Hematopoietic multipotent progenitor cell treated with erythropoietin and hydrocortisone succinate and interleukin-3 and kit ligand, for 8 days (in vitro differentiated cells): ENCODE measurements at places on chromosomes 4 and X.
A peak's percentile ranks its signal among the peaks of the same experiment; 100 is the strongest.

DNA sequence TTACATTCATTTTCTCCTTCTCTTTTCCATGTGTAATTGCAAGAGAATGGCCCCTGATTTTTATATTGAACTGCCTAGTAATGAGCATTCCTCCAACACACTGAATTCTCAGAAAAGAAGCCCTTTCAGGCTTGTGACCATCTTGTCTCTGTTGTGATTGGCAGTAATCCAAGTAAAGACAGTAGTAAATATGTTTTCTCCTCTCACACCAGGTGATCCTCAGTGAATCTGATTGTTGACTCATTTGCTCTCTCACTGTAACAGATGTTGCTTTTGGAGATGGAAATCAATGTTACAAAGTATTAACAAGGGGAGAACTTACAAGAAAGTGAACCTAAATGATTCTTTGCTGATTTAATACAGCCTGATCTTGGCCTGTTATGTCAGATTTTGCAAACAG lies 271.0 kb downstream of the AFF2 start:
- no peak for DNase-seq

DNA sequence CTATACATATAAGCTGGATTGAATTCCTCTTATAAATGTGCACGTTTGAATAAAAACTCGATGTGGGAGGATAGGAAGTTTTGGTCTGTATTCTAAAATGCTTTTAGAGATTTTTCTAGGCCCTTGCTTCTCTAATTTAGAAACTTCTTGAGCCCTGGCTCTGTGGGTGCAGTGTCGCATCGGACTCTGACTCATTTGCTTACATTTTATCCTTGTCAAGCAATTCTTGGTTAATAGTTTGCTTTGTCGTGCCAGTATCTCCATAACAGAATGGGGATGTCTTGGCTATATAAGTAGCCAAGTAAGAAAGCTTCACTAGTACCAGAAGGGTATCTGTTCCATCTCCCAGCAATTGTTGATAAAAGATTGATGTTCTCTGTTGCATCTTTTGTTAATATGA lies 10.7 kb downstream of the SGMS2 start:
- DNase-seq, result no peak

- no peak for DNase-seq
Observed at GRCh38 chr4:122744229-122744628, 11.7 kb downstream of the BBS12 start.

- no peak for DNase-seq
Observed at GRCh38 chr4:143019351-143019750, 165.4 kb upstream of the USP38 start.

DNA sequence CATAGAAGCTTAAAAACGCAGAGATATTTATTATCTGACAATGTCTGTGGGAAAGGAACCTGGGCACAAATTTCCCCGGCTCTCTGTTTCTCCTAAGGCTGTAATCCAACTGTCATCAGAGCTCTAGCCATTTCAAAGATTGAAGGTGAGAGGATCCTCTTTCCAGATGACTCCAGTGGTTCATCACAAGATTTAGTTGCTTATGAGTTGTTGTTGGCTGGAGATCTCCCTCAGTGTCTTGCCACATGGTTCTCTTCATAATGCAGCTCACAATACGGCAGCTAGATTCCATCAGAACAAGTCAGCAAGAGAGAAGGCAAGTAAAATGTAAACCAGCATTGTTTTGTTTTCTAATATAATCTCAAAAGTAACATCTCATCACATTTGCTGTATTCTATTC lies 369.4 kb downstream of the GASK1B start:
- no peak for DNase-seq

GRCh38 chrX:125744914-125745313 lies 421.2 kb downstream of the DCAF12L2 start:
- DNase-seq, result no peak

DNA sequence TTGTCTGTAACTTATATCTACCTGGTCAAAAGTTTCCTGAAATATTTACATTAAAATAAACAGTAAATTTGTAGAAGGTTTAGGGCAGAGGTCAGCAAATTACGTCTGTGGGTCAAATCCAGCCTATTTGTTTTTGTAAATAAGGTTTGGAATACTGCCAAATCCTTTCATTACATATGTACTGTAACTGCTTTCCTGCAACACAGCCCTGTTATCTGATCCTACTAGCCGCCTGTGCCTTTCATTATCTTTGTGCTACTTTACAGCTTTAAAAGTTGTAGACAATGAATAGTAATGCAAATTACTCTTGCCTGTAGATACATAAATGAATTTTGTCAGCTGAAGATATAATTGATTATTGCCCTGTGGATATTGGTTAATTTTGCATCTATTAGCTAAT lies 369.6 kb upstream of the SLC7A11 start:
- DNase-seq, result peak; percentile 24

- no peak for DNase-seq
Observed at GRCh38 chr4:83389756-83390505, 55.3 kb upstream of the HPSE start.

DNA sequence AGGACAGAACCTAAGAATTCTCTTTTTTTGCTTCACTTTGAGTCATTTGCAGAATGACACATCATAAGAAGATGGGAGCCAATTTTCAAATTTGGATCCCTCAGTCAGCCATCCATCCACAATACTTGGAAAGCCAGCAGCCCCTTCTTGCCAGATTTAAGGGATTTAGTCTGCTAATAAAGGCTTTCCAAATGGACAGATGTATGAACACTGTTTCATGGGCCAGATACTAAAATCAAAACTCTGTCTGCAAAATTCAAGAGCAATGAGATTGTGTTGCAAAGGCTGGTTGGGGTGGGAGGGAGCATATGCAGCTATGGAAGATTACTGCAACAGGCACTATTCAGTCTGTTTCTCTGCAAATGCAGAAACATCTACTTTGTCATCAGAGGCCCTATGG lies 37.7 kb upstream of the KCNIP4 start:
- DNase-seq, result no peak

GRCh38 chr4:46878641-46879040 lies 30.4 kb downstream of the COX7B2 start:
- no peak for DNase-seq

GRCh38 chrX:40145923-40146261 lies 48.1 kb upstream of the BCOR start:
- no peak for DNase-seq

DNA sequence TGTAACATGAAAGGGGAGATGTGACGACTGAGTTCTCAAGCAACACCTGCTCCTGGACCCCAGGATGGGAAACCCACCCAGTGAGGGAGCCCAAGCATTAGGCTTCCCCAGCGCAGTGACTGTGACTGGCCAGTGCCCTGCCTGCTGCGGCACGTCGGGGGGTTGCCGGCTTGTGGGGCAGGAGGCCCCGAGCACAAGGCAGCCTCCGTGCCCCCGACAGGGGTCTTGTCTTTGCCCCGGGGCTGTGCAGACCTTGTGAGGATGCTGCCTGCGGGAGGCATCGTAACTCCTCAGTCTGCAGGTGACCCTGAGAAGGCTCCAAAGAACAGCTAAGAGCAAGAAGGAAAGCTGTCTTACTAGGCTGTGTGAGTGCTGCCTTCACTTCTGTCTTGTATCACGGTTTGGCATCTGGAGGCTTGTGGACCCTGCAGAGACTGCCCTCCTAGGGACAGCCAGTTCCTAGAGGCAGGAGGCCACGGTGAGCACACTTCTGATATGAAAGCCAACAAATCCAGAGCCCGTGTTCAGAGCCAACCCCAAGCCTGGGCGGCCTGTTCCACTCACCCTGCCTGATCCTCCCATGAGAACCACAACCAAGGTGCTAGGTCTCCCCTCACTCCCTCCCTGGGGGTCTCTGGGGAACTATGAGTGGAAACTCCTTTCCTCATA lies 47.7 kb downstream of the FGFRL1 start:
- no peak for DNase-seq

DNA sequence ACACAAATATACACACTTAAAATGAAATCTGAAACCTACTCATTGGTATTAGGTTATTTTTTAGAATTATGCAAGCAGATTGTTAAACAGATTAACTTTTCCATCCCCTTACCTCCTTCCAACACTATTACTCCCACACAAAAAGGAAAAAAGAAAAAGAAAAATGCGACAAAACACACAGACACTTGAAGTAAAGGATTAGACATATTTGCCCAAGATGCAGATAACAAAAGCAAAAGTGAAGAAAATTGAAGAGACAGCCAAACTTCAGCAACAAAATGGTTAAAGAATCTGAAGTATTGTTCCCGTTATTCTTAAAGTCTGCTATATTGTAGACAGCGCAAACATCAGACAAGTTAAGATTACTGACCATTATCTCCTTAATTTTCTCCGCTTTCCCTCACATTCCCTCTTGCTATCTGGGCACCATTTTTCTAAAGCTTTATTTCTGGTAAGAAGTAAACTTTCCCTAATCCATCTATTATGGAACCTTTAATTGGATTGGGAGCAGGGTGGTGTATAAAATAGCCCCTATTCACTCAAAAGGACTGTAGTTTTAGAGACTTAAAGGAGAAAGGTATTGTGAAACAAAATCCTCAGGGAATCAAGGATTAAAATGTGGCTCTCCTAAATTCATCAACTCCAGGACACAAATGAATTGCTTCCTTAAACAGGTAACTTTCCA lies 34.7 kb upstream of the MAB21L2 start:
- DNase-seq, result no peak

DNA sequence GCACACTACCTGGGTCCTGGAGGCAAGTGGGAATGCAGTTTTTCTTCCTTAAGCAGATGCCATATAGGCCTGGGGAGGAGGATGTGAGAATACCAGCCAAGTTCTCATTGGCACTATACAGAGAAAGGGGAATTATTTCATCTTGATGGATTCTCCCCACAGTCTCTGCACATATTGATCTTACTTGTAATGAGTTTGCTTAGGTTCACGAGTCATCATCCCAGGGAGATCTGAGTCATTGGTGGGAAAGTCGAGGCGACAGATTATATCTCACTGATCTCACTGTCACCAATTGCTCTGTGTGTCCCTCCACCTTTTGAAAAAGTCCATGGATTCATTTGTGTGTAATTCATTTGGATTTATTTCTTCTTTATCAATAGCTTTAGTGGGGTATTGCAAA lies 156.8 kb downstream of the AR start:
- no peak for DNase-seq

DNA sequence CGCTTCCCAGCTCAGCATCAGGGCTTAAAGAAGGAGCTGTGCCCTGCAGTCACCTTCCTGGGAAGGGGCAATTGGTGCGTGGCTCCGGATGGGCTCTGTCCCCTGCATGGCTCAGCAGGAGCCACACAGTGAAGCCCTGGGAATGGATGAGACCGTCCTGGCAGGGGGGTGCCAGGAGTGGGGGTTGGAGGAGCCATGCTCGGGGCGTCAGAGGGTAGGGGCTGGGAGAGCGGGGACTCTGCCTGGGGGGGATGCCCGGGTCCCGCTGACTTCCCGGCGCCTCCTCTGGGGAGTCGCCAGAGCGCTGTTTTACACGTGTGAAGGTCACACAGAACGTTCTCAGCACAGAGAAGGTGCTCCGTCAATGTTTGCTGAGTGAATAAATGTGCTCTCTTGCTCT lies 184.1 kb downstream of the AFAP1 start:
- DNase-seq, result no peak

DNA sequence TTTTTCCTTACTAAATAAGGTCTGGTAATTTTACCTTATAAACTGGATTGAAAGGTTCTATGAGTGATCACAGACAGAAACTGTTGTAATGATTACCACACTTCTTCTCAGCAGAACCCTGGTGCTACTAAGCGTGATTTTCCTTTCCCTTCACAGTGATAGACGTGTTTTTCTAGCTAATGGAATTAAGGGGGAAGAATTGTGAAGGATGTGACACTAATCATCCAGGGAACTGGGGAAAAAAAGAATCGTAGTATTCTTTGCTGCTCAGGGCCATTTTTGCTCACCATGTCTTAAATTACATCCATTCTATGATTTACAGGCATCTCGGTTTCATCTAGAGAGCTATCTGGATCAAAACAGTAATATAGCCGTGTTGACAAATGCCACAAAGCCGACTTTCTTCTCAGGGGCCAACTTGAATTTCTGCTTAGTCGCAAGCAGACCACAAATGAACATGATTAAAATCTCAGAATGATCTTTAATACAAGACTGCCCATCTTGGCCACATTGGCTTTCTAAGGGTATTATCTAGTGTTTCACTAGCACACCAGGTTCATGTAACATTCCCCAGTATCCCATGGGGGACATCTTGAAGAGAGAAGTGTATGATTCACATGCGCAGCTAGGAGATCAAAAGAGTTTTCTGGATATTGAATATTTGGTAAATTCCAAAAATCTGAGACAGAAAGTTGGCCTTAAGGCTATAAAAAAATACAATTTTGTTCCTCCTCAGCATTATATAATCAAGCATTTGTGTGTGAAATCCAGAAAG lies 154.0 kb downstream of the UGT8 start:
- DNase-seq, result no peak

DNA sequence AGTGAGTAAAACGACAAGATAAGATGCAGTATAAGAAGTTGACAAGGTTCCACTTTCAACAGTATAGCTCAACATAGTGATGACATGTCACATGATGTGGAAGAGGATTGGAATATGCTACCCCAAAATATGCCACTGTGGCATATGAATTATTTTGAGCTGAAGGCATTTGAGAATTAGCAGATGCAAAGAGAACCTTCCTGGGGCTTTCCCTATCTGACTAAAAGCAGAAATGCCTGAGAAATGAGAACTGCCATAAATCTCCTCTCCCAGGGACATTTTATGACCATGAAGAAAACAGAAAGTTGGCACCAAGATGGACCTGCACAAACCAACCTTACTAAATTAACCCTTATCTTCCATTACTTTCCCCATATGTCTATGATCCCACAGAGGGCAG lies 24.8 kb downstream of the CDKN2AIP start:
- no peak for DNase-seq

- peak; percentile 52 for DNase-seq
Observed at GRCh38 chrX:118839334-118839958, 15.8 kb downstream of the ZCCHC12 start.

- no peak for DNase-seq
Observed at GRCh38 chr4:76623217-76624045, 188.4 kb downstream of the SHROOM3 start.

DNA sequence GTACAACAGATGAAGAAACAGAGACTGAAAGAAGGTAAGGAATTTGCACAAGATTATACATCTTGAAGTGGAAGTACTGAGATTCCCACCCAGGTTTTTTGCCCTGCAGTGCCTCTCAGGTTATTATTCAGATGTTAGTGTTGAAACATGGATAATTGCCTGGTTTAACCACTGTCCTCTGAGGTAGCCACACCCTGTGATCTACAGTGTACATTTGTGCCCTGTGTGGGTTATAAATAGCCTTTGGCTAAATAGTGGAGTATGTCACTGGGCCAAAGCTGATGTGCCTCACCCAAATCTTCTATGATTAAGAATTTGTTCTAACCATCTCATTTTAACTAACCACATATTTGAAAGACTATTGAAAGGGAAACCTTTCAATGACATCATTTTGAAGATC lies 5.4 kb upstream of the ASB5 start:
- DNase-seq, result no peak
